Stimulated activated CD4-positive, alpha-beta T cell treated with anti-CD3 and anti-CD28 coated beads, Interleukin-15, amount 100 ng/mL, for 1 hour (primary cell): ENCODE measurements at places on chromosomes 7 and 10.

DNA sequence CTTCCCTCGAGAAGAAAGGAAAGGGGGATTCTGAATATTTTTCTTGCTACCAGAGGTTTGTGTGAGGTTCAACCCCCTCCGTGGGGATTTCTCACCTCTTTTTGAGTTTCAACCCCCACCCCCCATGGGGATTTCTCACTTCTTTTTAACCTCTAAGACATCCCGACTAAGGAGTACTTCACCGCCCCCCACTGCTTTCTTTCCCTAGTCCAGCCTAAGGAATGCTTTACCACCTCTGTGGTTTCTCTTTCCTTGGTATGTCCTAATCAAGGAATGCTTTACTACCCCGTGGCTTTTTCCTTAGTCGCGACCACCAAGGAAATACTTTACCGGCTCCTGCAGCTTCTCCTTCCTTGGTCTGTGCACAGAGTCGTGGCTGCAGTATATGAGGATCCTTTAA is 149.4 kb downstream of the LYZL1 start:
- no peak for DNase-seq

GRCh38 chr7:130397051-130397757 is 16.9 kb downstream of the CPA1 start:
- no peak for DNase-seq

DNA sequence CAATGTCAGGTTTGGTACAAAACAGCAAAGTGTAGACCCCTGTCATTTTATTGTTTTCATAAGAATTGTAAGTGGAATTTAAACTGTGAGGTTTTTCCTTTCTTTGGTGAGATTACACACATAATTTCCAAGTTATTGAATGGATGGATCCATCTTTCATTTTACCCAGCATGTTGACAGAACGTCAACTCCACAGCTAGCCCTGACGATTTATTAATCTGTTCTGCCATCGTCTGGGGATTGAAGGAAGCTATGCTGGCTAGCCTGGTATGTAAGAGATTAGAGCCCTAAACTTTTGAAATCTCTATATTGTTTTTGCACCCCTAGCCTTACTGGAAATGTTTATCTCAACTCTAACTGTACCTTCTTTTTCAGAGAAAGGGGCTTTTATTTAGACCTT is 8.6 kb downstream of the WNT16 start:
- DNase-seq: no peak

DNA sequence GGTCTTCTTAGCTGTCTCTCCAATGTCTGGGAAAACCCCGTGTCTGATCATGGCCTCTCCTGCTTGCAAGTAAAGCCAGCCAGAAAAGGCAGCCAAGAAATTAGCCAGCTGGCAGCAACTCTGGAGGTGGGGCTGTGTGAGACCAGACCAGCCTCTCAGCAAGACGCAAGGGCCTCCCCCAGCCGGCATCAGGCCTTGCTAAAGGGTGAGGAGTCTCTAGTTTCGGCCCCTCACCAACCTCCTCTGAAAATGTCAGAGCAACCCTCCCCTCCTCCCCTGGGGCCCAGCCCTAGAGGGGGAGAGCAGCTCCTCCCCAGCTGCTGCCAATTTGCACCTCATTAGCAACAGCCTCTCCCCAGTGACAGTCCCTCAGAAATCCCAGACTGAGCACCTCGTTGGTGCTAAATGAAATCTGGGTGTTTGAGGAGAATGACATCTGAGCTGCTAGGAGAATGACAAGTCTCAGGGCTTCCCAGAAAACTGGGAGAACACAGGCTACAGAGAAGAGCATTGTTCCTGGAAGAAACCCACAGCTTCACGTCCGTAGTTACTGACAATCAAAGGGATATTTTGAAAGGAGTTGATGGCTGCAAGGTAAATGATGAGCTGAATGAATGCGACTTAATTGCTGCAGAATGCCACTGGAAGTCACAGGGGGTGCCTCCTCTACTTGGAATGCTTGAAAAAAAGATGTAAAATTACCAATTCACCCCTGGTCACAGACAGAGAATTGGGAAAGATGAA is 25.9 kb downstream of the DGKI start:
- DNase-seq: no peak

- no peak for DNase-seq
These were observed 34.1 kb downstream of the PNLIPRP2 start for GRCh38 chr10:116654816-116655215.

- DNase-seq: no peak
These were observed 2.0 kb downstream of the ACSM6 start for GRCh38 chr10:95196046-95196445.

DNA sequence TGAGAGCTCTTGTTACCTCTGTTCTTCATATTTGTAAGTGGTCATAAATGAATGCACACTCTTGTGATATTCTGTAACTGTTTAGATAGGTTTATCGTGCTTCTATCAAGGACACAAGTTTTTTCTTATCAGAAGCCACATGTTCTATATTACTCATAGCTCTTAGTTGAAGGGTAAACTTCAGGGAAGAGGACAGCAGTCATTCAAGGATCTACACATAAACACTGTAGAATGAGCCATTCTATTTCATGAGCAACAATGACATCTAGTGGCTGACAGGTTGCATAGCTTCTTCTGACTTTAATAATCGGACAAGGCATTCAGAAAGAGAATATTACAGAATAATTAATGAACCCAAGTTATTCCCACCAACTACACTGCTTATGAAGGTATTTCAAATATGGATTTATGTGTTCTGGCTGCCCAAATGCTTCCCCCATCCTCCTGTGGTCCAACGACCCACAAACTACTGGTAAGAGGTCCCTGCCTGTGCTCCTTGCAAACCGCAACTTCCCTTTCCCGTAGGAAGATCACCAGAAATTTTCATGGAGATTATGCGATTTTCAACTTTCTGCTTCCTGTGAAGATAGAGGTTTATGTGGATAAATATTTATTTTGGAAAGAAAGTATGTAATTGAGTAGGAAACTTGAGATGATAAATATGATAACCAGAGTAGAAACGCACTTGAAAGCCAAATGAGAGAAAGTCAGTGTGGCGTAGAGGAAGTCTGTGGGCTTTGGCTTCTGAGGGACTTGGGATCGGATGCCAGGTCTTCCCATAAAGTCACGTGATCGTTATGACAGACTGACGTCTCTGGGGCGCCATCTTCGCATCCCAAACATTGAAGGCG is 16.8 kb upstream of the ABCB5 start:
- DNase-seq: no peak

- no peak for DNase-seq
These were observed 58.2 kb downstream of the TMEM270 start for GRCh38 chr7:73918926-73919693.

GRCh38 chr7:20200361-20200760 is 16.8 kb downstream of the MACC1 start:
- DNase-seq: no peak

GRCh38 chr10:19826712-19827111 is 10.5 kb downstream of the PLXDC2 start:
- DNase-seq: no peak

GRCh38 chr10:28969413-28969812 is 292.1 kb downstream of the BAMBI start:
- DNase-seq: no peak

GRCh38 chr10:102781090-102781920 is 37.6 kb downstream of the WBP1L start:
- DNase-seq: no peak

DNA sequence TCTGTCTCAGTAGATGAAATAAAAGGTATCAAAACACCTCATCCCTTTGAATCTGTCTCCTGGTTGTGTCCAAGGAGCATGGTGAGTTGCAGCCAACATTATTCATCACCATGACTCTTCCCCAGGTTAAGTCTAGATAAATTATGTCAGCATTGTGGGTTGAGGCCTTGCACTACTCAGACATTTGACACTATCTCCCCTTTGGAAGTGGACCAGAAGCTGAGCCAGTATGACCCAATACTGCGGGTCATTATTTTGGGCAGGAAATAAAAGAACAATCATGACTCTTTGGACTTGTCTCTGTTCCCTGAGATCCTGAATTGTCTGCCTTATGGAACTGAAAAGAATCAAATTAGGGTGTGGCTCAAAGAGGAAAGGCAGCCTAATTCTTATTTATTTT is 168.2 kb upstream of the FAM171A1 start:
- no peak for DNase-seq

GRCh38 chr10:103111031-103111917 is 81.8 kb downstream of the NT5C2 start:
- DNase-seq: no peak

DNA sequence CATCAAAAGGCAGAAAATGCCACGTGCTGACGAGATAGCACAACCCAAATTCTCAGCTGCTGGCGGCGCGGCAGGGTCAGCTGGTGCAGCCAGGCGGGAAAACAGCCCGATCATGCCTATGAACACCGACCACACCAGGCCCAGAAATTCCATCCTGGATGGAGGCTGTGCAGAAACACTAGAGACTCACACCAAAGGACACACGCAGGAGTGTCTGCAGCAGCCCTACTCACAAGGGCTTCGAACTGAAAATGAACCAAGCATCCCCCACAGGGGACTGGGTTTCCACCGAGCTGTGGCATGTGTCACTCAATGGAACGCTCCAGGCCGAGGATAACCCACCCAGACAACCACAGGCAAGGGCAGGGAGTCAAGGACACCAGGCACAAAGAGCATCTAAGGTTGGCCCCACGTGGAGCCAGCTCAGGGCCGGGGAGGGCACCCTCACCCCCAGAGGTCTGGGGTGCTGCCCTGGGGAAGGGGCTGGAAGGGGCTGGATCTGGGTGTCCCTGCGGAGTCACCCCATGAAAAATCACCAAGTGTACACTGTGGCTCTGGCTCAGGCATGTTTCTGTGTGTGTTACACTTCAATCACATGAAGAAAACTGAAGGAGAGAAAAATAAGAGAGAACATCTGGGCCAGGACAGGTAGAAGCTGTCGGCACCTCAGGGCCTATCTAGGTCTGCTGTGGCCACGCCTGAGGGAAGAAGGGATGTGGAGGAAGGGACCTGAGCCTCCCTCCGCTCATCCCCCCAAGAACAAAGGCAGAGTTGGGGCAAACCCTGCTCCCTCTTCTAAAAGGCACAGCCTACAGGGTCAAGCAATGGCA is 33.0 kb downstream of the RASGEF1A start:
- DNase-seq: no peak

GRCh38 chr7:51249187-51249945 is 67.2 kb downstream of the COBL start:
- no peak for DNase-seq
